Stimulated activated CD8-positive, alpha-beta memory T cell treated with anti-CD3 and anti-CD28 coated beads, Interleukin-2, amount 100 ng/mL, for 1 hour (primary cell): ENCODE measurements at places on chromosomes 2 and 18.

DNA sequence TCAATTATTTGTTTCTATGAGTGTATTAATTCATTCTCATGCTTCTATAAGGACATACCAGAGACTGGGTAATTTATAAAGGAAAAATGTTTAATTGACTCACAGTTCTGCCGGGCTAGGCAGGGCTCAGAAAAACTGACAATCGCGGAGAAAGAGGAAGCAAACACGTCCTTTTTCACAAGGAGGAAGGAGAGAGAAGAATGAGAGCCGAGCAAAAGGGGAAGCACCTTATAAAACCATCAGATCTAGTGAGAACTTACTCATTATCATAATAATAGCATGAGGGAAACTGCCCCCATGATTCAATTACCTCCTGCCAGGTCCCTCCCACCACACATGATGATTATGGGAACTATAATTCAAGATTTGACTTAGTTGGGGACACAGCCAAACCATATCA, 294.0 kb downstream of the DSC3 start:
- no peak for DNase-seq

DNA sequence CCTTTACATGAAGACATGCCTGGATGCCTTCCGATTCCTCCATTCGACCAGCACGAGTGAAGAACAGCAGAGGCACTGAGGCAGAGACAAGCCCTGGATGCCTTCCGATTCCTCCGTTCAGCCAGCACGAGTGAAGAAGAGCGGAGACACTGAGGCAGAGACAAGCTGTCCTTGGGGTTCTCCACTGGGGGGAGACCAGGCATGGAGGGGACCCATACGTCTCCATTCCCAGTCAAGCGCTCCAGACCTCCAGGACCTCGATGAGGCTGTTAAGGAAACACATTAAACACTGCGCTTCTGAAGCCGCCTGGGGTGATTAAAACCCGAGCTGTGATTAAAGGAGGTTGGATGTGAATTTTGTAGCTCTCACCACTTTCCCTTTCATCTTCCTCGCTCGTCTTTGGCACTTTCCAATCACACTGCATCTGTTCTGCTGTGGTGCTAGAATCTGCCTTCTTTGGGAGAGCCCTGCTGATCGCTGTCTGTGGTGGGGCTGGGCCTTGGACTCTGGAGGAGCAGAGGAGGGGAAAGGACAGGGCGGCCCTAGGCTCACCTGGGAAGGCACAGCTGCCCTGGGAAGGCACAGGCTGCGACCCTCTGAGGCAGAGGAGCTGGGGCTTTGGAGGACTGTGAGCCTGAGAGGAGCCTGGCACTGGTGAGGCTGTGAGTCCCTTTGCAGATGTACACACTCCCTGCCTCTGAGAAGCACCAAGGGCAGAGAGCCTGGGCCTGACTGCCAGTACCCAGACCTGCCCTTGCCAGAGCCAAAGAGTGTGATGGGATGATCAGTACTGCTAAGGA, 463.1 kb upstream of the HS6ST1 start:
- DNase-seq, result no peak

GRCh38 chr2:147082850-147083522, 761.8 kb upstream of the ACVR2A start:
- no peak for DNase-seq

DNA sequence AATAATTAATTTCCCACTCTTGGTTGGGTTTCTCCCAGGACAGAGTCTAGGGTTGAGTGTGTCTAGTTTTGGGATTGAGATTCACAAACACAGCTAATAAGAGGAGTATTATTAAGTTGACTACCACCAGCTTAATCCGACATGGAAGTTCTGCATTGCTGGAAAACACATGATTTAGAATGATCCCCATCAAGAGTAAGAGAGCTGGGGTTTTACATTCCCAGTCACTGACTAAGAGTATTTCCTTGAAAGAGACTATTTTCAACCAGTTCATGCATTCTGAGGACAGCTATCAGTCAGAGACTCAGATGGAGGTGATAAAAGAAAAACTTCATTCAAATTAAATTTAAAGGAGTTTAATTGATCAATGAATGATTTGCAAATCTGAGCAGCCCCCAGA, 334.6 kb upstream of the LRATD1 start:
- DNase-seq, result no peak

DNA sequence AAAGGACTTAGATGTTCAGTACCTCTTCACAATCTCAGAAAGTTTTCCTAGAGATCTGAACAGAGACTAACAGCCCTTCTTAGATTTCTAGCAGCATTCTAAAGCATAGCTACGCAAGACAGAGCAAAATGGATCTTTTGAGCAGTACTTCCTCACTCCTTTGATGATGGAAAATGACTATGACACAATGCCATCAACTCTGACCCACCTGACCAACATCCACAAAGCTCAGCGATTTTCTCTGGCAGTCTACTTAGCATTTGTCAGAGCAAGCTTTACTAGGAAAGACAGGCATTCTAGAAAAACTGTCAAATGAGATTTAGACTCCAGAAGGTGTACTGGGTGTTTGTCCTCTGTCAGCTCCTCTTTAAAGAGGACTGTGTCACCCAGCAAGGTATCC, 180.9 kb upstream of the ACVR2A start:
- no peak for DNase-seq

- no peak for DNase-seq
Measured at GRCh38 chr2:217988840-217989204, 14.0 kb downstream of the TNS1 start.

GRCh38 chr2:1546901-1547300, 133.6 kb downstream of the TPO start:
- no peak for DNase-seq

- DNase-seq, result no peak
Measured at GRCh38 chr2:61736953-61737352, 116.9 kb downstream of the FAM161A start.

GRCh38 chr2:223230352-223230751, 178.4 kb downstream of the KCNE4 start:
- no peak for DNase-seq
